ENCODE measurements at places on chromosomes 4 and X. TPM values are rescaled to one million over a fixed set of nuclear protein-coding genes. Genes with fewer than 3 reads are reported as not detected.

SPANXN3 gene
- not detected for total RNA-seq

PCDH18 gene
- total RNA-seq: 1.5 TPM

- no peak for DNase-seq
These were observed 12.8 kb upstream of the UGT2B10 start for GRCh38 chr4:68803013-68803412.

- no peak for DNase-seq
These were observed 1844.5 kb downstream of the PCDH7 start for GRCh38 chr4:32564626-32565025.

DUSP9 gene
- total RNA-seq: 5.9 TPM

CAMK2D gene
- total RNA-seq: 20.3 TPM

OPRPN gene
- not detected for total RNA-seq

DNA sequence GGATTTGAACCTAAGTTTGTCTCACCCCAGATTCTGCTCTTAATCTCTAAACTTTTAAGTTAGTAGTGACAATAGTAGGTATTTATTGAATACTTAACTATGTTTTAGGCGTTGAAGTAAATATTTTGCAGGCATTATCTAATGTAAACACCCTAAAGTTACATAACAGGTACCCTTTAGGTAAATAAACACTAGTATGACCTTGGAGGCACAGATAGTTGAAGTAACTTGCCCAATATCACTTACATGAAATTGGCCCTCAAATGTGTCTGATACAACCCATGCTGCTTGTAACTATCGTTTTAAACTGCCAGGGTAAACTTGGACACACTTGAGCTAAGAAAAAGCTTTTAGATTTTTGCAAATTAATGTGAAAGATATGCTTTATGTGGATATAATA is 3.0 kb downstream of the HPRT1 start:
- no peak for DNase-seq

DNA sequence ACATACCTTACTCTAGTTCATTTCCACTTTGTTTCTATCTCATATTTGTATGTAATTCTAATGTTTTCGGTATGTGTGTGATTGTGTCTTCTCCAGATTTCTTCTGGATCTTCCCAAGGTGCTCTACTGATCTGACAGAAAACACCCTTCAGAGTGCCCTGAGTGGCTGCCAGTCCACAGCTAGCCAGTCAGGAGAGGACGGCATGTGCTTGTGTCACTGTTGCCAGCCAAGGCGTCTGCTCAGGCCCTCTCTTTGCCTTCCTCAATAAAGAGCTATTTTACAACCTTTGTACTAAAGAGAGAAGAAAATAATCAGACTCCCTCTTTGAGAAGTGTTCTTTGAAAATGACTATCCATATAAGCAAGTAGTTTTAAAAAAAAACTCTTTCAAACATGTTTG is 29.0 kb downstream of the CD99L2 start:
- no peak for DNase-seq

GRCh38 chr4:48467891-48468290 is 15.3 kb upstream of the SLC10A4 start:
- DNase-seq: no peak
